ENCODE measurements at places on chromosomes 5 and 9. TPM values are rescaled to one million over a fixed set of nuclear protein-coding genes. Genes with fewer than 3 reads are reported as not detected.

DNA sequence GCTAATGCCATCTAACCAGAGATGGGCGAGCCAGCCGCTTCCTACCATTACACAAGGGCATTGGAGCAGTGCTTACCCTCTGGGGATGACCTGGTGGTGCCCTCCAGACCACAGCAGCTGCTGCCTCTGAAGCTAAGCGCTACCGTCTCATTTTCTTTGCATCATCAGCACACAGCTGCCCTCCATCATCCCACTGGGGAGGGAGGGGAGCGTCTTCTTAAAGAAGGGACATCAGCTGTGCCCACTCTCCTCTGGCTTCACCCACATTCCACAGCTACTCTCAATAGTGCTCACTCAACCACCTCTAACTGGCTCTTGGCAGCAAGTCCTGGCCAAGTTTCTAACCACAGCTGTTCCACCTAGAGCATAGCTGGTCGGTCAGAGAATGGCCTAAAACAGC, 503.4 kb downstream of the NFIB start:
- no peaks in the 10 kb centered on the region for H3K36me3 ChIP-seq
- H3K27ac ChIP-seq: no peak overlapping the region
- no peaks in the 10 kb centered on the region for H3K4me1 ChIP-seq
- H3K27me3 ChIP-seq: no peaks in the 10 kb centered on the region
- no peak for DNase-seq
- no peak overlapping the region for H3K4me3 ChIP-seq

DNA sequence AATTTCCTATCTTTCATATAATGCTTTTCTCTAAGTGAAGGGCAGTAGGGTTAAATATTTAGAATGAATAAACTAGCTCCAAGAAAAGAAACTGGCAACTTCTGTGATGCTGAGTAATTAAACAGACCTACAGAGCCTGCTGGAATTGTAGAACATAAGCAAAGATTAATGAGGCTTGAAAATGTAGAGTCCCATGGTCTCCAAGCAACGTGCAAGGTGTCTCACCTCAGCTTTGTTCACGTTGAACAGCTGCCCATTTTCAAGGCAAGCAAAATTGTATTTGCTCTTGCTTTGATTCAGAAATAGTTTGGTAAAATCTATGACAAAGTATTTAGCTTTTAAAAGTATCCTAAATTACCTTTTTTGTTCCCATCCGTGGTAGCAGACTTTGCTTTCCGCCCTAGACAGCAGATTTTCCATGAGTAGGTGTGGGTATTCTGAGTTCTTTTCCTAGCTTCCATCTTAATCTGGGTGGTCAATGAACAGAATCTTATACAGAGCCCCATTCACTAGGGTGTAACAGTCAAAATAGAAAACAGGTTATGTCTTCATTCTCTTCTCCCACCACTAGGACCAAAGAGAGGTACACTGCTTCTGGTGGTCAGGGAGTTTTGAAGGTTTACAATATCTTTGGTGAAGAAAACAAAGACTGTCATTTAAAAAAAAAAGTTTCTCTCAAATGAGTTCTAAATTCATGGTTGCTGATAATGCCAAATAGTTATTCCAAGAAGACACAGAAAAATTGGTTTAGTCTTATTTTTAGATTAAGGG, 52.1 kb upstream of the TYRP1 start:
- no peaks in the 10 kb centered on the region for H3K36me3 ChIP-seq
- no peaks in the 10 kb centered on the region for H3K27me3 ChIP-seq
- DNase-seq: no peak
- H3K4me3 ChIP-seq: no peak overlapping the region
- H3K4me1 ChIP-seq: no peaks in the 10 kb centered on the region
- no peak overlapping the region for H3K27ac ChIP-seq

DNA sequence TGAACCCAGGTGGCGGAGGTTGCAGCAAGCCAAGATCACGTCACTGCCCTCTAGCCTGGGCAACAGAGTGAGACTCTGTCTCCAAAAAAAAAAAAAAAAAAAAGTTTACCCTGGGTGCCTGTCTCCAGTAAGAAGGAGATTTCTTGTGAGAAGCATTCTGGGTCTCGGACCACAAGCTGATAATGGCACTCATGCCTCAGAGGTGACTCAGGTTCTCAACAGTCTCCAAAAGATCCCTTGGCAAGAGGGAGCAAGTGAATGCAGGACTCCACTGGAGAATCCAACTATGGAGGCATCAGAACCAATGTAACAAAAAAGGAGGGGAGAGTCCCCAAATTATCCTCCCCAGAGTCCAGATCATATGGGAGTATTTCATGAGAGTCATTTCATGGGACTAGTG, 106.0 kb upstream of the LRRTM2 start:
- no peaks in the 10 kb centered on the region for H3K36me3 ChIP-seq
- no peak overlapping the region for H3K4me3 ChIP-seq
- no peaks in the 10 kb centered on the region for H3K27me3 ChIP-seq
- DNase-seq: no peak
- H3K27ac ChIP-seq: no peak overlapping the region

DNA sequence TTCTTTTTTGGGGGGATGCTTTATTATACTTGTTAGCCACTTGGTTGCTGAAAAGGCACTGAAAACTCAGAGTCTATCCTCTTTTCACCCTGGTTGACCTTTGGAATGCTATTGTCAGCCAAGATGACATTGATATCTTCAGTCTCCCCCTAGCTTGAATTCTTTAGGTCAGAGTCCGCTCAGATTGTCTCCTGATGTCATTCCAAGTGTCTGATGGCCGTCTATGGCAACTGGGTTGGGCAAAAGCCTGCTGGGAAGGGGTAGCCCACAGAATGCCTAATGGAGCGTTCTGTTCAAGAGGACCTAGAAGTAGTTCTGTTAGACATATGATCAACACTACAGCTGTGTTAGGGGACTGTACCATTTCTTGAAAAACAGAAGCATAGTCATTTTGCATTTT, 9.7 kb upstream of the MEF2C start:
- H3K4me3 ChIP-seq: no peak overlapping the region
- H3K36me3 ChIP-seq: no peaks in the 10 kb centered on the region
- H3K27me3 ChIP-seq: no peaks in the 10 kb centered on the region
- H3K4me1 ChIP-seq: peaks cover 3% of the 10 kb centered on the region
- no peak overlapping the region for H3K27ac ChIP-seq

DNA sequence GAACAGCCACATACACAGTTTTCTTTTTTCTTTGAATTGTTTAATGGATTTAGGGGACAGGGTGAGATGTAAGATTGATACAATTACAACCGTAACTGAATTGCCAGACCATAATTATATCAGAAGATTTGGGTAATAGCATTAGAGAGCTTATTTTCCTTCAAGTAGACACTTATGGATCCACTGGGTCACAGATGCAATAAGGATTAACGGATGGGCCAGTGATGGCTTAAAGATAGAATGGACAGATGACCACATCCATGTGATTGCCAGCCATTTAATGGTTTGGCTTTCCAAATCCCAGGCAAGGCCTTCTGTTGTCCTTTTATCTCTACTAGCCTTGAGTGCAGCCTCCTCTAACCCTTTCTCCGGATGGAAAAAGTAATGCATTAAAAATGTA, 94.7 kb upstream of the NUDT12 start:
- DNase-seq: no peak
- no peaks in the 10 kb centered on the region for H3K27me3 ChIP-seq
- no peak overlapping the region for H3K27ac ChIP-seq
- no peaks in the 10 kb centered on the region for H3K4me1 ChIP-seq
- H3K36me3 ChIP-seq: no peaks in the 10 kb centered on the region

- H3K27ac ChIP-seq: no peak overlapping the region
- no peaks in the 10 kb centered on the region for H3K4me1 ChIP-seq
- DNase-seq: peak; percentile 67
- no peaks in the 10 kb centered on the region for H3K36me3 ChIP-seq
- H3K27me3 ChIP-seq: no peaks in the 10 kb centered on the region
Observed at GRCh38 chr5:94618029-94618492, 343 bp downstream of the KIAA0825 start.

TOR4A gene
- polyA plus RNA-seq: 2.6 TPM

PTPN3 gene
- 4.3 TPM for polyA plus RNA-seq
